ENCODE measurements at places on chromosomes 16 and 17. TPM values are rescaled to one million over a fixed set of nuclear protein-coding genes. Genes with fewer than 3 reads are reported as not detected.

The SLC13A2 gene
- not detected for total RNA-seq

The RFWD3 gene
- 26.9 TPM for total RNA-seq

The NGFR gene
- 0.28 TPM for total RNA-seq

The TOB1 gene
- total RNA-seq, result 11.3 TPM

The CLEC18A gene
- 0.32 TPM for total RNA-seq

The KRTAP4-9 gene
- not detected for total RNA-seq

The ITGB4 gene
- total RNA-seq, result 0.30 TPM

The GDPD3 gene
- 0.78 TPM for total RNA-seq

The PTX4 gene
- not detected for total RNA-seq

All from smooth muscle cell of the umbilical artery (primary cell).